ENCODE measurements at places on chromosomes 1 and 21.

DNA sequence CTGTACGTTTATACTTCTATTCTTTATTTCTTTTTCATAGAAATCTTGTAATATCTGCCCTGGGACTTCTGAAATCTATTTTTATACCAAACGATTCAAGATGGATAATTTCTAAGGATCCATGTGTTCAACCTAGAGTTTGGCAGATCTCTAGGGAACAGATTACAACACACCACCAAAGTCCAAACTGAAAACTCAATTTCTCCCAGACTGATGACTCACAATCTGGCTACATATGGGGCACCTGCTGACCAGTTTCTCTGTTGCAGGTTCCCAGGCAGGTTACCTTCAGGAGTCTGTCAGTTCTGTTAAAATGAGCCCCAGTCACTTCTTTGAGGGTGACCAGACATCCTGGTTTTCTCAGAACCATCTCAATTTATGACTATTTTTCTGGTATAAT, 439.4 kb downstream of the GPATCH2 start:
- DNase-seq, result no peak

DNA sequence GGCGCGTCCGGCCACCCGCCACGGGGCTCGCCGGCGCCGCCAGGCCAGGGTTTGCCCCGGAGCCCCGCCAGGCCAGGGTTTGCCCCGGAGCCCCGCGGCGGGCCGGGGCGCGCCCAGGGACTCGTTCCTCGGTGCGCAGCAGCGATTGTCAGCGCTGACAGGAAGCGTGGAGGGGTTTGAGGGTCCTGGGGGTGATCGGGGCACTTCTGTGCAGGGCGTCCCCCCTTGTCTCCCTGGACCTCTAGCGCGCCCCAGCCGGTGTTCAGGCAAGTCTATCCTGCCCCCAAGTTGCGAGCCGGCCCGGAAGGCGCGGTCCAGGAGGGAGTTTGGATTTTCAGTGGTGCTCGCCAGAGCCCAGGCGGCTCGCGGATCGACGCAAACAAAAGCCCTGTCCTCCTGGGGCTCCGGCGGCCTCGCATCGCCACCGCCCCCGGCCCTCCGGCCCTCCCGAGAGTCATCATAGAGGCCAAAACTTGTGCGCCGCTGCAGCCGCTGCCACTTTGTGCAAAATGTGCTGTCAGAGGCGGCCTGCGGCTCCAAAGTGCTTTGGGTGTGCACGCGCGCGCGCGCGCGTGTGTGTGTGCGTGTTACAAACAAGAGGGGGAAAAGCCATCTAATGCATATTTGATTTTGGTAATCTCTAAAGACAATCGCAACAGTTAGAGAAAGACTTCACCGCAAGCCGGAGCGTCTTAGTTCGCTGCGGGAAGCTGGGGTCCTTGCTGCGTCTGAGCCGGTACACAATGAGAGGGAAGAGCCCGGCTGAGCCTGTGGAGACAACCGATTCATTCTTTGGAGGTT, 1.0 kb downstream of the ROR1 start:
- no peak for DNase-seq

DNA sequence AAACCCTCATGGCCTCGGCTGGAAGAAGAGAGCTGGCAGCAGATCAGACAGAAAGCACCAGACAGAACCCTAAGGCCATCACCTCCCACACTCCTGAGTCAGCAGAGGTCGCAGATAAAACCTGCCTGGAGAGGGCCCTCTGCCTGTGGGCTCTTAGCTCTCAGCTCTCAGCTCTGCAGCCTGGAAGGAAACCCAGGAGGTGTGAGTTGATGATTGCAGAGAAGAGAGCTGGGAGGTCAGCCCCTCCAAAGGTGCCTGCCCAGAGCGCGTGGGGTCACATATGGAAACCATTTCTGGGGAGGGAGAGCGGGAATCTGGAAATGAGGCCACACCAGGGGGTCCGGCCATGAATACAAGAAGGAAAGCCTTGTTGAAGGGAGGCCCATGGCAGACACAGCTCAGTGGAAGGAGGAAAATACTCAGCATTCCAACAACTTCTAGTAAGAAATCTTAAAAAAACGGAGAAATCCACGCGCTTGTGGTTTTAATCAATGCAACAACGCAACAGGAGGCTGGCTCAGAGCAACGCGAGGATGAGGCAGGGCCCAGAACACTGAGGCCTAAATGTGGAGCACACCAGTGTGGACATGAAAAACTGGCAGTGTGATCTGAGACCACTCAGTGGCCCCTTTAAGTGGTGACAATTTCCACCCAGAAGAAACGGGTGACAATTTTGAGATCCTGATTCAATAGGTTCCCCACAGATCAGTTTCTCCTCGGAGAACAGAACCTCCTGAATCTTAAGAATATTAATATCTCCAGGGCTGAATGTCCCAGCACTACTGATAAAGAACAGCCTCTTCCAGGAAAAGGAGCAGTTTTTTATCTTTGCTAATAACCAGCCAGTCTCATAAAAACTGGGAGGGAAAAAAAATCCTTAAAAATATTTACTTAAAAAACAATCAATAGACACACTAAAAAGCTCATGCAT, 45.7 kb downstream of the PSMG1 start:
- no peak for DNase-seq

GRCh38 chr1:53627666-53628065, 111.3 kb downstream of the GLIS1 start:
- no peak for DNase-seq

GRCh38 chr1:21324368-21325141, 34.3 kb upstream of the ECE1 start:
- peak; percentile 99 for DNase-seq

- no peak for DNase-seq
Observed at GRCh38 chr1:18630511-18631495, at the start of gene PAX7. TSS of gene PAX7 (plus strand) at chr1:18630846. CDS start at chr1:18631604, 758 bp downstream.

DNA sequence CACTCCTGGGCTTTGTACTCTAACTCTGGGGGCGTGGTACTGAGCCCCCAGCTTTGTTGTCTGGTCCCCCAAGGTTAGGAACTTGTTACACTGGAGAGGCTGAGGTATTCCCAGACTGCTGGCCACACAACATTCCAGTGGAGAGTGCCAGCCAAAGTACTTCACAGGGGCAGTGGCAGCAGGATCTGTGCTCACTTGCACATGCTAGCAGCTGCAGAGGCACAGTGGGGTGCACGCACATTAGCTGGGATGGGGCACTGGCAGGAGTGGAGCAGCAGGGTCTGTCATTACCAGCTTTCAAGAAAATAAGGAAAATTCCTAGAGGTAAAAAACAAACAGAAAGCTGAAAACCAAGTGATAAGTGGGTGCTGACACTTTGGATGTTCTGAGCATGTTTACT, 31.0 kb downstream of the ZNF691 start:
- no peak for DNase-seq
